Stimulated activated CD4-positive, alpha-beta T cell treated with anti-CD3 and anti-CD28 coated beads, Interleukin-1b, Interleukin-23, amount 100 ng/mL, for 1 hour (primary cell): ENCODE measurements at places on chromosomes 13 and 19.

DNA sequence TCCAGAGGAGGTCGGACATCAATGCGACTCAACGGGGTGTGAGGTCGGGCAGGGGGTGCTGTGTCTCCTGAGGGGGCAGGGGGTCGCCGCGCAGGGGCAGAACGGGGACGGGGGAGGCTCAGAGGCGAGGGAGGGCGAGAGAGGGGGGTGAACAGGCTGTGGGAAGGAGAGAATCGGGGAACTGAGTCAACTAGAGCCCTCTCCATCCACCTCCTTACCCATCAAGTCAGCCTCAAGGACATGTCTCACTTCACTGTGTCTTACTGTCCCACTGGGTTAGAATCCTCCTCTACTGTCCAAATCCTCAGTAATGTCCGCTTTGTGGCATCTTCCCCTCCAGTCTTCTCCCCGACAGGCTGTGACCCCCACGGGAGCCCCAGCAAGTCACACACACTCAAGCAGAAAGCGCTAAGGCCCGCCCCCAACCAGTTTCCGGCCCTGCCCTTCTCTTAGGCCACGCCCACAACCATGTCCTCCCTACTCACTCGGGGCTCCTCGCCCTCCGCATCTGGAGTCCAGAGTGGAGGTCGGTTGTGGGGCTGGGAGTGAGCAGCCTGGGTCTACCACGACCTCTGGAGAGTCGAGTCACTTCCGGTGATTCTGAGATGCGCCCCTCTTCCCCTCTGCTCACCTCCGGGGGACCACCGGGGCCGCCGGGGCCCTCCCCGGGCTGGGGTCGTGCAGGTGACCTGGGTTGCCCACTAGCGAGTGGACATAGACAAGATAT is 9.3 kb downstream of the PLEKHA4 start:
- peak; percentile 72 for DNase-seq

DNA sequence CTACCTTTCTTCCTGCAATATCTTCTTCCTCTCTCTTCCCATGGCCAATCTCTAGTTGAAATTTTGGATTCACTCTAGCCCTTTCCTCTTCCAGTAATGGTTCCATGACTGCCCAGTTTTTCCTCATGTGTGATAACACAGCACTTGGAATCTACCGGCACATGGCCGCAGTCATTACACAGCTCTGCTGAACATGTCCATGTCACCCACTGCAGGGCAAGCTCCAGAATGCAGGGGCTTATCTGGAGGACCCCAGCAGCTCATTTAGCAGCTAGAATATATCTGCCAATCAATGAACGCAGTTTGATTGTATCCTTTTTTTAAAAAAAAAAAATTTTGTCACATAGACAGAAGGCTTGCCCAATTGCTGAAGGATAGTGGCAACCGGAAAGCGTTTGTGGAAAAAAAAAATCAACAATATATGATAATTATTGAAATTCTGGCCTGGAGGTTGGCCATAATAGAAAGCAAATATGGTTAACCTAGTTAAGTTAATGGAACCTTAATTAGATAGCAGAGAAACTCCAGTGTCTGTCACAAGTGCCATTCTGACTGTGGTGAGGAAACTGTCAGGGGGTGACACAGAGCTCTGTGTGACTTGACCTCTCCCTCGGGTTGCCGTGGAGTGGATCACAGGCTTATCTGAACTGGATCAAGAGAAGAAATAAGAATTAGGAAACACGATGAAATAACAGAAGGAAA is 426.7 kb downstream of the LIG4 start:
- DNase-seq = no peak

DNA sequence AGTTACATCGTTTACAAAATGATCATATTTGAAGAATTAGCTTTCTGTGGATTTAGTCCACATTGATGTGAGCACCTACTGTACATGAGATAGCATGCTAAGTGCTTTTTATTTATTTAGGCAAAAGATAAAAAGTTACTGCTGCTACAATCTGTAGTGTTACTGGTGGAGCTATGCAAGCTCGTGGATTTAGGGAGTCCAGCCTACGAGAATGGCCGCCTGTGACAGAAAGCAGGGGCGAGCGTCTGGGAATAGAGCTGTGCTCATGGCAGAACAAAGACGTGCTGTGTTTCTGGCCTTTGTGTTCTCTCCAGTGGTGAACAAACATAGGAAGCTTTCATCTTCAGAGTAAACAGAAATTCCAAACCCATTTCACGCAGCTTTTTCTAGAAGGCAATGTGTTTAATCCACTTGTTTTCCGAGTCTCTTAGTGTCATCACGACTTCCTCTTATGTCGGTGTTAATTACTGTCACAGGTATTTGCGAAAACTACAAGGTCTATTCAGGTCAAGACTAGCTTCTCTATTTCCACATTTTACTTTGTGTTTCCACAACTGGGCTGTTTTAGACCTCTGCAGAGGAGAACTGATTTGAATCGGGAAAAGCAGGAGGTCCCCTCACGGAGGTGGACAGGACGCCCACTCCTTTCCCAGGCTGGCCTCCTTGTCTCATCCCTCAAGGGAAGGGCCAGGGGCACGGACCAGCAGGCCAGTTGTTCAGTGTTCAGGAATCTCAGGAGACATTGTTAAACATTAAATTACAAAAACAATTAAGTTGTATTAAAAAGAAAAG is 67.3 kb downstream of the ATP11A start:
- DNase-seq = no peak

DNA sequence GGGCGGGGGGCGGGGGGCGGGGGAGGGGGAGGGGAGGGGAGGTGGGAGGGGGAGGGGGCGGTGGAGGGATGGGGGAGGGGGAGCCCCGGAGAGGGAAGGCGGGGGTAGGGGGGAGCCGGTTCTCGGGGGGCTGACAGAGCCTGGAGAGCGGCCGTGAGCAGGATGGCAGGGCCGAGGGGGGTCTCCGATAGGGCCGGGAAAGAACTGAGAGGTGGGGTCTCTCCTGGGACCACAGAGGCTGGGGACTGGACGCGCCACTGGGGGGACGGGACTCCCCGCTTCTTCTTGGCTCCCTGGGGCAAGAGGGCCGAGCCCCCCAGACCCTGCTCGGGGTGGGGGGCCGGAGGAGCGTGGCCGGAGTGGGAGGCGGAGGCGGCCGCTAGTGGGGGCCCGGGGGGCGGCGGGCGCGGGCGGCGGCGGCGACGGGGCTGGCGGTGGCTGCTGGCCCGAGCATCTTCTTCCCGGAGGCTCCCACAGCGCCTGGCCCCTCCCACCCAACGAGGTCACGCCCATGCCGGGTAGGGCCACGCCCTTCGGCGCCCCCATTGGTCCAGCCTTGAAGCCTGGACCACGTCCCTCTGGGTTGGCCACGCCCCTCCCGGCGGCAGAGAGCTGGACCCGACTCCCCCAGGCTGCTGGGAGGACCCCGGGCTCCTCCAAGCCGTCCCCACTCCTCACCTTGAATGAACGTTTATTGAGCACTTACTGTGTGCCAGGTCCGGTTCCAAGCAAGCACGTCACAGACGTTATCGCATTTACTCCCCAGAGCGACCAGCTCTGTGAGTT is at the start of gene NOVA2:
Gene NOVA2, minus strand, starts transcription at position 313 of the 786 bp plus-strand sequence. CDS start 514 bp downstream, outside the sequence.
- DNase-seq = no peak

DNA sequence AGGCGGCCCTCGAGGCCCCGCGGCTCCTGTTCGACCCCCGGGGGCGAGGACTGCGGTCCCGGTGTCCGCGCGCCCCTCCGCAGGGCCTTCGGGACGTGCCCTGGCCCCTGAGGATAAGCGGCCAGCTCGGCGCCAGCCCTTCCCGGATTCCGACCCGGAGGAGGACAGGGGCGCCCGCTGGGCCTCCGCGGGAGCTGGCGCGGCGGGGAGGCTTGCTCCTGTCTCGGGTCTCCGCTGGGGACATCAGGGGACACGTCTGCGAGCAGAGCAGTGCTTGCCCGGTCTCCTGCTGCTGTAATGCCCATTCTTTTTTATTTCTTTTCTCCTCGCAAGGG is 829 bp downstream of the B3GLCT start:
- no peak for DNase-seq

- DNase-seq = no peak
Observed at GRCh38 chr13:44249431-44249836, 124.2 kb upstream of the SERP2 start.

DNA sequence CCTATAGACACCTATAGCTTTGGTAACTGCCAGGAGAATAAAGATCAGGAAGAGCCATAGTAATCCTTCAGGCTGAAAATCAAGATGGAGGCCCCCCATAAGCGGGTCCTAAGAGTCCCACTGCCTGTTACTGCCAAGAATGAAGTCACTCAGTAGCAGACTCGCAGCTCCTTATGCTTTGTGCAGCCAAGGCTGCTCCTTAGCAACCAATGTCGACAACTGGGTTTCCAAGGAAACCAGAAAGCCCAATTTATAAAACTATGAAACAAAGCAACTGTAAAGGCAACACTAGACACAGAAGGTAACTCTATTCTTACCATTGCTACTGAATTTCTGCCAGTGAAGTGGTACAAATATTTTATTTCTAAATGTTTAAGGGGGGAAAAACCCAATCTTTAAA is 56.5 kb downstream of the DCLK1 start:
- no peak for DNase-seq

- no peak for DNase-seq
Observed at GRCh38 chr13:80881495-80881894, 540.6 kb upstream of the SPRY2 start.

GRCh38 chr19:42184401-42184861 is 33.0 kb downstream of the DEDD2 start:
- DNase-seq = no peak

GRCh38 chr13:81171065-81171647 is 830.2 kb upstream of the SPRY2 start:
- DNase-seq = no peak

DNA sequence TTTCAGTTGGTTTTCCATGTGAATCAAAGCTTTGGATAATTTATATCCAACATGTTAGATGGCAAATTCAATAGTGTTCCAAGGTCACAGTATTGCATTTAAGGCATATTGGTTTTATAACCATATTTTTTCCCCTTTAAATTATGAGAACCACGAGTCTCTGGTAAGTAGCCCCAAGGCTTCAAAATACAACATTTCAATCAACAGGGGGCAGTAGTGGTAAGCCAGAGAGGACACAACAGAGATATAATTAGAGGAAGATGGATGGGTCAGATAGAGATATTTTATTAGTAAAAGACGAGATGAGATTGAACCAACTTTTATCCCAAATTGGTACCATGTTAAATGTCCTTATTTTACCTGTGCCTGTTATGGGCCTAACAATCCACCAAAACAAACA is 53.1 kb downstream of the KL start:
- no peak for DNase-seq

DNA sequence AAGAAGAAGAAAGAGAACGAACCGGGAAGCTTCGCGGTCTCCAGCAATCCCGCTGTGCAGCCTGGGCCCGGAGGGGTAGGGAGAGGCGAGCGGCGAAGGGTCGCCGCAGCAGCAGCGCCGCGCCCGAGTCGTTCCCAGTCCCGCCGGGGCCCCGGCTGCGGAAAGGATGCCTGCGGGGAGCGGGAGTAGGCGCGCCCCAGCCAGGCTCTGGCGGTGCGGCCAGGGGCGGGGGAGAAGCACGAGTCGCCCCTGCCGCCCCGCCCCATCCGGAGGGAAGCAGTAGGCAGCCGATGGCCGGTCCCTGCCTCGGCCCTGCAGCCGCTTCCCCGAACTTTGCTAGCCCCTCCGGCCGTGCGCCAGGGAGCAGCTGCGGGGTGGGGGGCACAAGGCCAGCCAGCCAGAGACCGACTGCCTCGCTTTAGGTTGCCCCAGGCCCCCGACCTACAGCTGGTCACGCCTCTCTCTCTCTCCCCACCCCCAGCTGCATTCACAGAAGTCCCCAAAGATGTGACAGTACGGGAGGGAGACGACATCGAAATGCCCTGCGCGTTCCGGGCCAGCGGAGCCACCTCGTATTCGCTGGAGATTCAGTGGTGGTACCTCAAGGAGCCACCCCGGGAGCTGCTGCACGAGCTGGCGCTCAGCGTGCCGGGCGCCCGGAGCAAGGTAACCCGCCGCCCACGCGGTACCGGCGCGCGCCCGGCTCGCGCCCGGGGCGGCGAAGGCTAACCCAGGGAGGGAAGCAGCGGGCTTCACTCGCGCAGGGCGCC is 1.1 kb downstream of the VSTM2B start:
- DNase-seq = no peak

DNA sequence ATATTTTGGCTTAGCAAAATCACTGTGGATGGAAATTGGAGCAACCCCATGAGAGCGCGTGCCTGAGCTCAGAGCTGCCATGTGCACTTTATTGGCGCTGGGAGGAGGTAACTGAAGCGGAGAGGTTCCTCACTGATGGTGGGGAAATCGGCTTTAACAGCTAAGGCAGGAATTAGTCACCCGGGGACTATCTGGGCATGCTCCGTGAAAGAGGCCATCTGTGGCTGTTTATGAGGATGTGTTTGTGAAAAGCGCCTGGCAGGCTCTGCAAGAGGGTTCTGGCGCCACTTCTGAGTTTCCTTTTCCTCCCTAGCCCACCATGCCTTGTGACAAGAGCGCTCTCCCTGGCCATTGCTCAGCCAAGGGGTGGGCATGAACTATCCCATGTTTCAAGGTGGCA is 815.6 kb downstream of the UQCRFS1 start:
- DNase-seq = no peak

DNA sequence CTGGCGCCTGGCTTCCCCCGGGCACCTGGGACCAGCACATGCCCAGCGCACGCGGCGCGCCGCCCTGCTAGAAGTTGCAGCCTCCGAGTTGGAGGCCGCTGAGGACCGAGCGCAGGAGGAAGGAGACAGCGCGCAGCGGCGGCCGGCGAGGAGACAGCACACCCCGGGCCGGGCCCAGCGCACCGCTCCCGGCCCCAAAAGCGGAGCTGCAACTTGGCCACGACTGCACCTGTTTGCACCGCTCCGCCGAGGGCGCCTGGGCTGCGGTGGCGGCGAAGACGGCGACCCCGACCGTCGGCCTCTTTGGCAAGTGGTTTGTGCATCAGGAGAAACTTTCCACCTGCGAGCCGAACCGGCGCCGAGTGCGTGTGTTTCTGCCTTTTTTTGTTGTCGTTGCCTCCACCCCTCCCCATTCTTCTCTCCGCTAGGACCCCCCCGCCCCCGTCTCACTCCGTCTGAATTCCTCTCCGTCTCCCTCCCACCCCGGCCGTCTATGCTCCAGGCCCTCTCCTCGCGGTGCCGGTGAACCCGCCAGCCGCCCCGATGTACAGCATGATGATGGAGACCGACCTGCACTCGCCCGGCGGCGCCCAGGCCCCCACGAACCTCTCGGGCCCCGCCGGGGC is at the start of gene SOX1:
Gene SOX1, plus strand, starts transcription at position 34 of the 626 bp plus-strand sequence. Its CDS starts 510 bp downstream, at position 544.
- no peak for DNase-seq

DNA sequence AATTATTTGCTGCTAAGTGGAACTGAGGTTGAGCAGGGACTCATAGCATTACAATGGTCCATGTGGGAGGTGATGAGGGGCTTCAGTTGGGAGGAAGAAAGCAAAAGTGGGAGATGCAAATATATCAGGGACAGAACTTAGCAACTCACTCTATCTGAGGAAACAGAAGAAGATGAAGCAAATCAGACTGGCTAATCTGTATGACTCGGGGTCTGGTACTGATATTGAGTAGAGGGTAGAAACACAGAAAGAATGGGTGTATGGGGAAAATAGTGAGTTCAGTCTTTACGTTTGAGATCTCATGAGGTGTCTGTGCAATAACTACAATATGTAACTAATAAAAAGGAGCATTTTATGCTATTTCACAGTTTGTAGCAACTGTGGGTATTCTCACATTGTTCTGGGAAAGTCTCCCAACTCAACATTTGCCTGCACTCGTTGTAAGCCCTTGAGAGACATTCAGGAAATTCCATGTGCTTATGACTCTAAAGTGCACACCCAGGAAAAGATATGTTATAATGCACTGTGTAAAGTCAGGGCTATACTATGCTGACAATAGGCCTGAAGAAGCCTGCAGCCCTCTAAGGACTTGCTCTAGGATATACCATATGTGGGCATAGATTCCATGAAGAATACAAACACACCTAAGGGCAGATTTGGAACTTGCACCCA is 183.5 kb downstream of the SPRY2 start:
- no peak for DNase-seq
